ENCODE measurements at places on chromosomes 16 and 17.

GRCh38 chr16:51540259-51540658, 389.2 kb upstream of the SALL1 start:
- no peak for DNase-seq

- DNase-seq: no peak
These were observed 34.3 kb upstream of the RPRML start for GRCh38 chr17:47013341-47013740.

DNA sequence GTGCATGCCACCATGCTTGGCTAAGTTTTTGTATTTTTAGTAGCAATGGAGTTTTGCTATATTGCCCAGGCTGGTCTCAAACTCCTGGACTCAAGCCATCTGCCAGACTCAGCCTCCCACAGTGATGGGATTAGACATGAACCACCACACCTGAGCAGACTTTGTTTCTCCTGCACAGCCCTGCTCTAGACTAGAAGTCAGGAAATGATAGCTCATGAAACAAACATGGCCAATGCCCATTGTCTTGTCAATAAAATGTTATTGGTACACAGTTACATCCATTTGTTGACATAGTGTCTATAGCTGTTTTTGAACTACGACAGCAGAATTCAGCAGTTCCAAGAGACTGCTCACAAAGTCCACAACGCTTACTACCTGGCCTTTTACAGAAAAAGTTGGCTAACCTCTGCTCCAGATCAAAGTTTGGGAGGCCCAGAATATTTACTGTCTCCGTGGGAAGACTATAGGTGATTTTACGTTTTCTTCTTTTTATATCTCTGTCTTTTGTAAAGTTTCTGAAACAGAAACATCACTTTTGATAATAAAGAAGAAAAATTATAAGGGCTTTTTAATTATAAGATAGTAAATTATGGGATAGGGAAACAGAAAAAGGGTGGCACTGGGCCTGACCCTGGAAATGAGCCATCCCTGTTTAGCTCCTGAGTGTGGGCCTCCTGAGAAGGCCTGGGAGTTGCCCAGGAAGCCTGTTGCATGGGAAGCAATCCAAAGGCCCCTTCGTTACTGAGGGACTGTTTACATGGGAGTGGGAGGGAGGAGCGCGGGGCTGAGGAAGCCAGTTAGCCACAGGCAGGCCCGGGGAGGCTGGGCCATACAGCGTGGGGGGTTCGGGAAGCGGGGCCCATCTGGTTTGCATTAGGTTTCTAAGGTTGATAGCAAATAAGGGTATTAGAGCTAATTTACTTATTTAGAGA, 201.5 kb downstream of the IRF8 start:
- DNase-seq: no peak

DNA sequence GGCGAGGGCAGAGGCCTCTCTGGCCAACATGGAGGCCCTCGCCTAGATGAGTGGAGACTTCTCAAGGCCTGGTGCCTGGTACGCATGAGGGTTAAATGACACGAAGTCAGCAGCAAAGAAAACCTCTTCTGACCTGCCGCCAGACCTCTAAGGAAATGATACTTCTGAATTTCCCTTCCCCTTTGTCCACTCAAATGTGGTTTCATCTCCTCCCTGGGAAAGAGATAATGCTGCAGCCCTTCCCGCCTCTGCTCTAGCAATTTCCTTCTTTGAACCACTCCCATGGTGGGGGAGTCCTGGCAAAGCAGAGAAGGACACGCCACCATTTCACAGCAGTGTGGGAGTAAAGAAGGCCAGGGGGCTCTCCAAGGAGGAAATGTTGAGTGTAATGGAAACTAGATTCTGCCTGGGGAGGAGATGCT, 65.7 kb upstream of the BCAR1 start:
- no peak for DNase-seq
